ENCODE measurements at places on chromosomes 4 and X. TPM values are rescaled to one million over a fixed set of nuclear protein-coding genes. Genes with fewer than 3 reads are reported as not detected.

The FAAH2 gene
- polyA plus RNA-seq: 0.92 TPM

The GPR173 gene
- 9.8 TPM for polyA plus RNA-seq

The EXOC1L gene
- polyA plus RNA-seq: not detected

The UGT2A1 gene
- 0.09 TPM for polyA plus RNA-seq

The SASH3 gene
- 2.3 TPM for polyA plus RNA-seq

The ATP1B4 gene
- polyA plus RNA-seq: 325 TPM

The GABRG1 gene
- not detected for polyA plus RNA-seq

The HTN3 gene
- not detected for polyA plus RNA-seq

The IQCM gene
- not detected for polyA plus RNA-seq

The TMA16 gene
- polyA plus RNA-seq: 20.7 TPM

The LAS1L gene
- 22.1 TPM for polyA plus RNA-seq

The GLRB gene
- polyA plus RNA-seq: 4.9 TPM

The SLC10A6 gene
- polyA plus RNA-seq: 0.18 TPM

The AVPR2 gene
- 1.1 TPM for polyA plus RNA-seq

The SPACA5 gene
- 0.29 TPM for polyA plus RNA-seq

The BANK1 gene
- 0.43 TPM for polyA plus RNA-seq

The DIPK2B gene
- 24.2 TPM for polyA plus RNA-seq

The ADH6 gene
- 0.80 TPM for polyA plus RNA-seq

The PAPSS1 gene
- 44.8 TPM for polyA plus RNA-seq

The ATP8A1 gene
- polyA plus RNA-seq: 7.1 TPM

The RIBC1 gene
- polyA plus RNA-seq: 0.32 TPM

The CSAG3 gene
- polyA plus RNA-seq: not detected

The TECRL gene
- 34.8 TPM for polyA plus RNA-seq

The HSFX3 gene
- 1.1 TPM for polyA plus RNA-seq

The RAB40A gene
- polyA plus RNA-seq: 1.1 TPM

The HSD17B10 gene
- 57.1 TPM for polyA plus RNA-seq

The CDX4 gene
- not detected for polyA plus RNA-seq

The RPS3A gene
- polyA plus RNA-seq: 5,513 TPM

The ZBED1 gene
- polyA plus RNA-seq: 15.9 TPM

The FAM156B gene
- polyA plus RNA-seq: 21.5 TPM

The LINC00632 gene
- 12.5 TPM for polyA plus RNA-seq

The PITX2 gene
- polyA plus RNA-seq: 43.4 TPM

The MAGEA2 gene
- not detected for polyA plus RNA-seq

The VCX2 gene
- not detected for polyA plus RNA-seq

The FGFBP1 gene
- polyA plus RNA-seq: not detected

The RAB28 gene
- 15.3 TPM for polyA plus RNA-seq

The ZRSR2 gene
- 12.3 TPM for polyA plus RNA-seq

The SCD5 gene
- 10.4 TPM for polyA plus RNA-seq

The PPBP gene
- 2.8 TPM for polyA plus RNA-seq

The FAM13A gene
- 36.0 TPM for polyA plus RNA-seq

The RAP1GDS1 gene
- polyA plus RNA-seq: 21.5 TPM

The GLUD2 gene
- polyA plus RNA-seq: 2.5 TPM

The PAK3 gene
- 10.9 TPM for polyA plus RNA-seq

The SPANXN4 gene
- polyA plus RNA-seq: not detected

The TMEM271 gene
- not detected for polyA plus RNA-seq

The SH3RF1 gene
- polyA plus RNA-seq: 19.6 TPM

The SSX1 gene
- polyA plus RNA-seq: not detected

The GYG2 gene
- polyA plus RNA-seq: 2.9 TPM

The TCP11X2 gene
- not detected for polyA plus RNA-seq
